Activated T-helper 1 cell treated with anti-CD3 and anti-CD28 coated beads, Interleukin-2, amount 50 U/mL, for 16 hours (primary cell): ENCODE measurements at places on chromosomes 12 and 14.

DNA sequence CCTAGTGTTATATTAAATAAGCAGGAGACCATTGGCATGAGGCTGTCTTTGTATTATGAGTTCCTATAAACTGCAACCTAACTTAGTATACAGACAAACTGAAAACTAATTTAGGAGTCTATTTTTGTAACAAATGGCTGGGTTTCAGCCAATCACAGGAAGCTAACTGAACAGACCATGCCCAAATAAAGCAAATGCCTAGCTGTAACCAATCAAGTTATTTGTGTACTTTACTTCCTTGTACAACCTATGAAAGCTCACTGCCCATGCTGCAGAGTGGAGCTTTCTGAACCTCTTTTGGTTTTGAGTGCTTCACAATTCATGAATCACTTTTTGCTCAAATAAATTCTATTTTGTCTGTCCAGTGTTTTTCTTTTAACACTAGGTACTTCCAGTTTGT lies 41.6 kb downstream of the GUCY2C start:
- no peak for DNase-seq

- DNase-seq: no peak
Observed at GRCh38 chr12:65121049-65121955, at the start of gene WIF1. Gene WIF1, minus strand, starts transcription at chr12:65121305. Its CDS starts 114 bp downstream, at chr12:65121191.

DNA sequence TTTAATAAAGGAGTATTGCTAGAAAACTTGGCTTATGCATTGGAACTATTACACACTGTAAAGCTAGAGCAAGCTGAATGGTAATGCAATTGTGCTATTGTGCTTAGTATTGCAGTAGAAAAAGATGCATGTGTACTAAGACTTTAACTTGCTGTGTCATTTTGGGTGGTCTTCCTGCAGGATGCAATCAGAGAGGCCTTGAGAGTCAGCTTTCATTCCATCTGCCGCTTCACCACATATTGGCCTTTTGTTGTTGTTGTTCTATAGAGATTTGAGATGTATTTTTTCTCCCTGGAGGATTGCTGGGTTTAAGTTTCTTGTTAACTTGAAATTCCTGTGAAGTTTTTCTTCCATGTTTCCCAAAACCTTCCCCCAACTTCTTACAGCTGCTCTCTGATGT lies 449.7 kb downstream of the TMTC2 start:
- no peak for DNase-seq

DNA sequence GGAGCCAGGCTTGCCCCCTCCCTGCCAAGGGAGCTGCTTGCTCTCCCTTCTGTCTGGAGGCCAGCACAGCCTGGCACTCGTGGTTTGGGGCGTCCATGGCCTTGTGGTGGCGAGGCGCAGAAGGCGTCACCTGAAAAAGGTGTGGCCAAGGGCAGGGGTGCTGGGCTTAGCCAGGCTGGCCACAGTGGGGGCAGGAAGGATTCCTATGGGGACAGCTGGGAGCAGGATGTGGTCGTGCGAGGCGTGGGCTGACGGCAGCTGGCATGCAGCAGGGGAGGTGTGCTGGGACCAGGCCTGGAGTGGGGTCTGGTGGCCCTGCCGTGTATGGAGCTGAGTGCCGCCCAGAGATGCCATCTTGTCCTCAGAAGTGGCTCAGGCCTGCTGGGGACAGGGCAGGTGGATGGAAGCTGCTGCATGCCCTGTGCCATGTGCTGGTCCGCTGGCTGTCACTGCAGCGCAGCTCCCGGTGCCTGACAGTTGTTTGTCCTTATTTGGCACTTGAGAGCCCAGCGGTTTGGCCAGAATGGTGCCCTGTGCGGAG lies 30.0 kb downstream of the SH2B3 start:
- DNase-seq: no peak

GRCh38 chr12:68953536-68953935 lies 20.6 kb upstream of the CPM start:
- DNase-seq: no peak

DNA sequence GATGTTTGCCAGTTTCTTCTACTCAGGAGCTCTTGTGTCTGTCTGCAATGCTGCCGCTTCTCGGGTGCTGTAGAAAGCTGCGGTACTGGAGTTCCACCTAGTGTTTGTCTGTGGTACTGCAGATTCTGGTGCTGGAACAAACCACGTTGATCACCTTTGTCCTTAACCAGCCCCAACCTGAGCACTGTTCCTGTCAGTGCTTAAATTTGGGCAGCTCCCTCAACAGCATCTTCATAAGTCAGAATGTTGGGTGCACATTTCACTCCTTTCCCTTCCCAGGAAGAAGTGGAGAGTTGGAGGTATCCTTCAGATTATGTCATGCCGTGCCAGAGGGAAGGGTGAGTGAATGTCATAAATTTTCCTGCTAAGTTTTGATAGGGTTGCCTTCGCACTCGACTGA lies 48.7 kb upstream of the LALBA start:
- peak; percentile 56 for DNase-seq
